ENCODE measurements at places on chromosomes 6 and 20. TPM values are rescaled to one million over a fixed set of nuclear protein-coding genes. Genes with fewer than 3 reads are reported as not detected.

DNA sequence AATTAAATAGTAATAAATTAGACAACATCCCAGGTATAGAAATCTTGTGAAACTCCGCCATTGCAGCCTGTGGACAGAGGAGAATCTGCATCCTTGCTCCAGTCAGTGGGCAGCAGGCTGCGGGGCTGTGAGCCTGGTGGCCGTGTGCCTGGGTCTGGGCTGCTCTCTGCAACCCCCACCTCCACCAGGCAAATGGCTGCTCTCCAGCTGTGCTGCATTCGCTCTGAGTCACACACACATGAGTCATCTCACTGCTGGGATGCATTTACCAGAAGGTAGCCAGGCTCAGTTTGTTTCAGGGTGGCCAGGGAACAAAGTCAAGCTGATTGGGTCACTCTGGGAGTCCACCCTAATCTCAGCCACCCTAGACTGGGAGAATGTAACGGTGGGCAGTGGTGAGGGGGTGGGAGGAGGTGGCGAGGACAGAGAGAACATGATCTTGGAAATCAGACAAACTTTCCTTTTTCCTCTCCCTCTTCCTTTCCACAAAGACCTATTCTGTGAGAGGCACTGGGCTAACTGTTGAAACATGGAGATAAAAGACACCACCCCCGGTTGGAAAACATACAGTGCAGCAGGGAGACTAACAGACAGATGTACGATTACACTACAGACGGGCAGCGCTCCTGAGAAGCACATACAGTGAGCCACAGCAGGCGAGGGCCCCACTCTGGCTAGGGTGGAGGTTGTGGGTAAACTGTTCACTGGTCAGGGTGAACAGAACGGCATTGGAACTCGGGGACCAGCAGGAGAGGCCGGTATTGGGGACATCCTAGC lies 59.2 kb downstream of the TRAM2 start:
- DNase-seq, result peak; percentile 71

- DNase-seq, result no peak
Observed at GRCh38 chr6:33217246-33217645, 8.9 kb downstream of the RING1 start.

The CST1 gene
- total RNA-seq, result not detected

The SLC2A10 gene
- total RNA-seq, result not detected

The FKBP1C gene
- 2.5 TPM for total RNA-seq

The TSBP1 gene
- total RNA-seq, result not detected

GRCh38 chr6:137950581-137950980 lies 83.5 kb downstream of the TNFAIP3 start:
- no peak for DNase-seq

The NECAB3 gene
- 18.5 TPM for total RNA-seq

DNA sequence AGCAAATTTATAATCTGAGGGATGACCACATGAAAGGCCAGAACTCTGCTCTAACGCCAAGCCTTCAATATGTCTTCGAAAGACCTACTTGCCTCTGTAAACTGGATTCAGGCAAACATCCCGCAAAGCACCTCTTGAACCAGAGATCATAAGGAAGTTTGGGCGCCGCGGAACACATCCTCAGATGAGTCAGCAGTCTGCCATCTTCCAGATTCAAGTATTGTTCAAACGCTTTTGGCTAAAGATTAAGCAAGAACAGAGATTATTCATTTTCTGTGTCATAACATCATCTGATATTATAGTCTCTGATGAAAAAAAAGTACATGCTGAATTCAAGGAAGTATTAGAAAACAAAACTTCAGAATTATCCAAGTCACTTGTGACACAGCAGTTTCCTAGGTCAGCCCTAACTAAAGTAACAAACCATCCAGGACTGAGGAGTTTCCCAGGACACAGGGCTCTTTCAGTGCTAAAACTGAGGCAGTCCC lies 20.8 kb downstream of the TBC1D7 start:
- DNase-seq, result no peak

The GPLD1 gene
- 0.51 TPM for total RNA-seq

- no peak for DNase-seq
Observed at GRCh38 chr6:15176816-15177370, 69.0 kb upstream of the JARID2 start.

GRCh38 chr6:28838634-28839442 lies 84.9 kb downstream of the TRIM27 start:
- peak; percentile 92 for DNase-seq

The AGER gene
- 39.0 TPM for total RNA-seq

DNA sequence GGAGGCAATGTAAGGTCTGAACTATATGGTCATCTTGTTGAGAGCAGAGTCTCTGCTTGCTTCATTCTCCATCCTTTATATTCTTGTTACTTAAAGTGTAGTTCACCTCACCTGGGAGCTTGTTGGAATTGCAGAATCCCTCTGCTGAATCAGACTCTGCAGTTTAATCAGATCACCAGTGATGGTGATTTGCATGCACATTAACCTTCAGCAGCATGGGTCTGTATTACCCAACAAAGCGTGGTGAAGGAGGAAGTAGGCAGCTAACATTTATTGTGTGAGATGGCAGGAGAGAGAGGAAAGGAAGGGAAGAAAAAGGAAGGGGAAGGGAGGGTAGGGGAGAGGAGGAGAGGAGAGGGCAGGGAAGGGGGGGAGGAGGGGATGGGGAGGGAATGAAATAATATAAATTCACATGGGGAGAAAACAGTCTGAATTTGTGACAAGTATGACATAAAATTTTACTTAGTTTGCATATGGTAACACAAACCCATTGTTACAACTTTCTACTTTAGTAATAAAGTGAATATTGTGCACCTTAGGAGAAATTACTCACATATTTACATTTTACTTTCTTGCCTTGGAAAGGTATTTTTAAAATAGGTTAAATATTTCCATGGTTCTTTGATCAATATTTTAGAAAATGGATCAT lies 740.7 kb downstream of the DHX35 start:
- DNase-seq, result no peak

- no peak for DNase-seq
Observed at GRCh38 chr20:48951646-48952045, 30.1 kb downstream of the ARFGEF2 start.

GRCh38 chr20:16761305-16761829 lies 13.2 kb downstream of the OTOR start:
- peak; percentile 45 for DNase-seq

- DNase-seq, result peak; percentile 39
Observed at GRCh38 chr20:49712996-49713752, 504 bp downstream of the B4GALT5 start.

GRCh38 chr20:5548902-5549599 lies 201.2 kb upstream of the SHLD1 start:
- no peak for DNase-seq

DNA sequence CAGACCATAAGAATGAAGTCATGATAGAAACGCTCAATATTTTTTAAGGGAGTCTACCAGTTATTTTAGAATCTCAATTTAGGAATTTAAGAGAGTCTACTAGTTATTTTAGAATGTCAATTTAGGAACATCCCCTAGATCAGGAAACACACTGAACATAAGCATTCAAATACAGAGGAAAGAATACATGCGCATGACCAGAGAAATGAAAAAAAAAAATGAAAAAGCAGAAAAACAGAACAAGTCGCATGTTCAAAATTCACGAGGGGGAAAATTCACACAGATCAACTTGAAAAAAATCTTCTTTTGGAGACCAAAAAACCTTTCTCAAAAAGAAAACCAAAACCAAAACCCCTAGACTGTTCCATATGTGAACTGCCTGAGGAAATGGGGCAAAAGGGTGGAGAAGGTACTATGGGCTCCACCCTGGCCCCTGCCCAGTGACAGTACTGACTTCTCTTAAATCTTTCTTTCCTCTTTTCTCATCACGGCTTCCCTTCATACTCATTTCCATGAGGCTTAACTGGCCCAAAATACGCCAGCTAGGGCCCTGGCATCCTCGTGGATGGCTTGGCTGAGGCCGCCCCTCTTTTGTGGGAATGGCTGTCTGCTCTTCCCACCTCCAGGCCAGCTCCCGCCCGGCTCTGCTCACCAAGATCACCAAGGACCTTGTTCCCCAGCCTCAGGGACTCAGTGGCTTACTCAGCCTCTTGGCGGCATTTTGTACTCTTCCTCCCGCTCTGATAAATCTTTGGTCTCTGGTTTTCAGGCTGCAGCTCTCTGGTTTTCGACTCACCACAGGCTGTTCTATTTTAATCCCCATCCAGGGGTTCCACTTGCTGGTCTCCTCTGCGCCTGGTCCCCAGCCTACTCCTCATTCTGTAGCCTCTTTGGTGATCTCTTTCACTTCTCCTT lies 11.2 kb downstream of the ZBTB2 start:
- no peak for DNase-seq

The SMAP1 gene
- total RNA-seq, result 28.9 TPM

GRCh38 chr6:52009466-52010140 lies 77.8 kb downstream of the PKHD1 start:
- no peak for DNase-seq

All from activated T-cell treated with anti-CD3 and anti-CD28 coated beads, Interleukin-2, amount 50 U/mL, for 72 hours (primary cell).